Activated CD4-positive, alpha-beta T cell treated with anti-CD3 and anti-CD28 coated beads for 24 hours (primary cell): ENCODE measurements at places on chromosomes 16 and 17.

- DNase-seq = no peak
These were observed 128.9 kb upstream of the GOT2 start for GRCh38 chr16:58863042-58863441.

DNA sequence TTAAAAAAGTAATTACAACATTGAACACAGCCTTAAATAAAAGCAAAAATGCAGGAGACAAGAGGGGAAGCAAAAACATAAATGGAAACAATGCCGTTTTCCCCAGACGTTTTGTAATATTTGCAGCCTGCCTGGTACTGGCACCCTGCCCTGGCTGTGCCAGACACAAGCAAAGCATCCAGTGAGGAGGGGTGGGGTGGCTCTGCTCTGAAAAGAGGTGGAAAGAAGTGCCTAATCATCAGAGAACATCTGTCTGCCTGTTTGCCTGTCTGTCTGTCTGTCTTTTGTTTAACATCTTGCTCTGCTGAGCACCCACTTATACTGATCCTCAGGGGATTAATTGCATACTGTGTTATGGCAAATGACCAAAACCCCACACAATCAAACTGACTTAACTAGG is 62.7 kb downstream of the C16orf82 start:
- DNase-seq = no peak

GRCh38 chr16:85246473-85246872 is 134.2 kb upstream of the CIBAR2 start:
- no peak for DNase-seq

- DNase-seq = no peak
These were observed 13.1 kb downstream of the TEKT5 start for GRCh38 chr16:10681310-10682308.

DNA sequence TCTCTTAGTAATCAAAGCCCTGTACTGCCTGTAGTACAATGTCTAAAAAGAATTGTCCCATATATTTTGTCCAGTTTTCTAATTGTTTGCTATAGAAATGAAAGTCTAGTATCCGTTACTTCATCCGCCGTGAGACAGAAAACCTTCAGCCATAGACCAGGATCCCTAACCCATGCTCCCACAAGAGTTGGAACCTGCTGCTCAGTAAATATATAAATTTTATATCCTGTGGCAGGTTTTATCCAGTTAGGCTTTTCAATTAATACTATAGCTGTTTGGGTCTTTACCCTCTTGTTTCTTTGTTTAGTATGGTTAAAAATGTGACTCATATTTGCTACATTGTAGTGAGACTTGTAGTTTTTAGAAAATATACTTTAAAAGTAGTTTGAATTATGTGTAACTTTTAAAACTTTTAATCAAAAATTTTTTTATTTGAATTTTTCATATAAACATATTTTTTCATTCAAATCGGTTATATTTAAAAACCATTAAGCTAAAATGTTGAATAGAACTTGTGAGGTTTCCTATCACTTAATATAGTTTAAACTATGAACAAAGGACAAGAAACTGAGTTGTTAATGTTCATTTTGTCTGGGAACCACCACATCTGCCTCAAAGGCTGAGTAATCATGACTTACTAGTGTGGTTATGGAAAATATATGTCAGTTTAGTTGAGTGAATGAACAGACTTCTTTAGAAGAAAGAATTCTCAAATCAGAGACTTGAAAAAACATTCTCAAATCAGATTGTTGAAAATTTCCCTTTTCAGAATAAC is 54.8 kb downstream of the VMP1 start:
- DNase-seq = no peak

GRCh38 chr16:15951852-15952251 is 2.4 kb downstream of the ABCC1 start:
- DNase-seq = no peak

DNA sequence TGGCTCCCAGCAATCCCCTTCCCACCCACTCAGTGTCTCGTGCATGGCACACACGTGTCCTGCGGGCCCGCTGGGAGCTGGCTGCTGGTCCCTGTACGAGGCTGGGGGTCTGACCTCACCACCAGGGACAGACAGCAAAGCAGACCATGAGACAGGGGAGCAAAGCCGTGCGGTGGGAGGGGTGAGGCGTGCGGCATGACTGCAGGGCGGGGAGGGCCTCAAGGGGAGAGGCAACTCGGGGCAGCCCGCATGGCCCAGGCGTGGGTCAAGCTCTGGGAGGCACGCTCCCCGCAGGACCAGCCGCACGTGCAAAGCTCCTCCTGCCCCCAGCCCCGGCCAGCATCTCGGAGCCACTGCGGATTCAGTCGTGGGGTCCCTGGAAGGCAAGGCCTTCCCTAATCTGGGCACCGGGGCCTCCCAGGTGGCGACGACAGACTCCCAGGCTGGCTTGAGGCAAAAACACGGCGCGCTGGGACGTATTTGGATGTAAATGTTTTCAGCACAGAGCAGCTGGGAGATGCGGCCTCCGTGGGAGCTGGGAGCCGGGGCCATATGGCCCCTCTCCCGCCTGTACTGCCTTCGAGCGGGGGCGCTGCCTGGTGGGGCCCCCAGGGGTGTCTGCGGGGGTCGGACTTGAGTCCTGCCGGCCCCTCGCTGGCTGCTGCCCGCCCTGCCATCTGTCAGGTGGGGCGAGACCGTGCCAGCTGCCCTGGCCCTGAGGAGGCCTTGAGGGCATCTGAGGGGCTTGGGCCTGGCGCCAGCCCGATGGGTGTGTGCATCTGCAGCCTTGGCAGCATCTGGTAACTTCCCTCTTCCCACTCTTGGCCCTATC is 12.2 kb upstream of the CBFA2T3 start:
- no peak for DNase-seq

GRCh38 chr16:52740766-52741165 is 193.8 kb upstream of the TOX3 start:
- no peak for DNase-seq

GRCh38 chr17:81111066-81111465 is 54.2 kb upstream of the PVALEF start:
- DNase-seq = no peak

GRCh38 chr17:37488607-37489196 is 989 bp upstream of the DUSP14 start:
- DNase-seq = peak; percentile 36

- DNase-seq = no peak
These were observed 198.5 kb upstream of the HS3ST4 start for GRCh38 chr16:25493136-25493811.

DNA sequence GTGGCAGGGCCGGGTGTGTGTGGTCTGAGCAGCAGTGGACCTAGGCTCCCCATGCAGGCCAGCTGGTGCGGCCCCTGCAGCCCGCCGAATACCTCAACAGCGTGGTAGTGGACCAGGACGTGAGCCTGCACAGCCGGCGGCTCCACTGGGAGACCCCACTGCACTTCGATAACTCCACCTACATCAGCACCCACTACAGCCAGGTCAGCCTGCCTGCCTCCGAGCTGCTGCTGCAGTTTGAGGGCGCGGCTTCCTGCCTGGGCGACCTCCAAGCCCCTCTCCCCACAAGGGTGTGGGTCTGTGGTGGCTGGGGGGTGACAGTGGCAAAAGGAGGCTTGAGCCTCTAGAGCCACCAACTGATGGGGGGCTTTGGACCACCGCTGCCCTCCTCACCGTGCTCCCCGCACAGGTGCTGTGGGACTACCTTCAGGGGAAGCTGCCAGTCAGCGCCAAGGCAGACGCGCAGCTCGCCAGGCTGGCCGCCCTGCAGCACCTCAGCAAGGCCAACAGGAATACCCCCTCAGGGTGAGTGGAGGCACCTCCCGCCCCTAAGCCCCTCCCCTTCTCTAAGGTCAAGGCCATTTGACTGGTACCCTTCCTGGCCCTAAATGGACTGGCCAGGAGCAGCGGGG is 8.4 kb upstream of the SMIM5 start:
- no peak for DNase-seq

DNA sequence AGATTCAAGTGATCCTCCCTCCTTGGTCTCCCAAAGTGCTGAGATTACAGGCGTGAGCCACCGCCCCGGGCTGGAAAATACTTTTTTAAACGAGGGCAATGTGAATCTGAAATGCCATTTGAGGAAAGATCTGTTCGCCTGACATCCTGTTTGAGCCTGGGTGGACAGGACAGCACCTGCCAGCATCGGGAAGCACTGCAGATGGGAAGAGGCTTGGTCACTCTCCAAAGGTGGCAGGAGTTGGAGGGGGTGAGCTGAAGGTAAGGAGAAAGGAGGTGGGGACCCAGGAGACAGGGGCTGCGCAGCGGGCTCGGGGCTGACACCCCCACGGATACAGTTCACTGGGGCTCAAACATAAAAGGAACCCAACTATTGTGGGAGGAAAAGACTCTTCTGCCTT is 3.9 kb upstream of the BIRC5 start:
- no peak for DNase-seq

- peak; percentile 75 for DNase-seq
These were observed 6.3 kb upstream of the IL32 start for GRCh38 chr16:3059041-3059722.

- DNase-seq = no peak
These were observed 24.0 kb downstream of the CCDC42 start for GRCh38 chr17:8720596-8720995.

DNA sequence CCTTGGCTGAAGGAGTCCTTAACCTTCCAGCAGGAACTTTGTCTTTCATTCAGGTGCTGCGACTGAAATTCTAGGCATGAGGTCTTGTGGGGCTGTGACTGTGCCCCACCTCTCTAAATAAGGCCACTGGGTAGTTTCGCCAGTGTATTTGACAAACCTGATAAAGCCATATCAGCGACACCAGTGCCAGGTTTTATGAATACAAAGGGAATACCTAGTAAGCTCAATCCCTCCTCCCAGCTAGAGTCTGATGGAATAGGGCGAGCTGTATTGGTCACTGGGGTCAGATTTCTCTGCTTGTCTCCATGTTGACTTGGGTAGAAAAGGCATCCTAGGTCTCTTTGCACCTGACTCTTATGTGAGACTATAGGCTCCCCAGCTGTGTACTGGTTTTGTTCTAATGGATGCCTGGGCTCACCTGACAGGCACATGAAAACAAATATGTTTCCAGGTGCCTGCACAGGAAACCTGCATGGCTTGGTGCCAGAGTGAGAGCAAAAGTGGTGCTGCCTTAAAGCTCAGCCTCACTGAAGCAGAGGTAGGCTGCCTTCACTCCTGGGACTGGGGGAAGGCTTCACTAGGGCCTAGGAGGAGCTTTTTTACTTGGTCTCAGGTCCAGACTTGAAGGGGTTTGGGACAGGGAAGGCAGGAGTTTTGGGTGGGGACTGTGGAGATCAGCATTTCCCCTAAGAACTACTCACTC is 8.3 kb downstream of the SLC7A6 start:
- DNase-seq = no peak

GRCh38 chr17:32299580-32300164 is 34.0 kb downstream of the RHBDL3 start:
- DNase-seq = no peak

- DNase-seq = no peak
These were observed 39.2 kb downstream of the MPRIP start for GRCh38 chr17:17081304-17081940.

DNA sequence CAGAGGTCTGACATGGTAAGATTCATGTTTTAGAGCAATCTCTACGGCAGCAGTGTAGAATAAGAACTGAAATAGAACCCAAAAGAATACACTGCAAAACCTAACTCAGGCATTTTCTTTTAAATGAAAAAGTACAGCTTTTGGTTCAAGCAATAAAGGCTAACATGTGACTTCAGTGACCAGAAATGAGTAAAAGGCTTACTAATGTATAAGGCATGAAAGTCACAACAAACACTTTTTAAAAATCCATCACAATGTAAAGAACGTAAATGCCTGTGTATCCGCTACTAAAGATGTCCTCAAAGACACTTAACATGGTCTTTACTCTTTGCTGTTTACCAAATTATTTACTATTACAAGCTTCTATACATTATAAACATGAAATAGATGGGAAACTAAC is 16.6 kb downstream of the KIAA0753 start:
- no peak for DNase-seq

DNA sequence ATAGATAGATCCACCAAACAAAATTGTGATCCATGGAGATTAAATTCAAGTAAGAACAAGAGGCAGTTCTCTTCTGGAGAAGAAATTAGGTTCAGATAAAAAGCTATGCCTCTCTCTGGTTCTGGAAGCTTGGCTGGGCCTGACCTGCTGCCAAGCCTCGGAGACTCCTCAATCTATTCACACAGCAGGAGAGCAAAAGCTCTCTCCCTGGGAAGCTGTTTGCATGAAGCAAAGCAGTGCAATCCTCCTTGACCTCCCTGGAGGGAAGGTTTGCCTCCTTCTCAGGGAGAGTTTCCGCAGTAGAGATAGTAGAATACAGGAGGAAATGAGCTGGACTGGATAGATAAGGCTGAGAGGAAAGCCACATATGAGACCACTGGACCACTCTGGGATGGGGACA is 78.1 kb upstream of the GNAO1 start:
- no peak for DNase-seq

- DNase-seq = no peak
These were observed 13.5 kb upstream of the INPP5K start for GRCh38 chr17:1529863-1530262.
